Stimulated activated CD4-positive, alpha-beta T cell treated with anti-CD3 and anti-CD28 coated beads, TNF-alpha, amount 100 ng/mL, for 1 hour (primary cell): ENCODE measurements at places on chromosomes 7 and 10.

- DNase-seq, result no peak
Measured at GRCh38 chr10:132938472-132939339, 3.7 kb downstream of the CFAP46 start.

- DNase-seq, result no peak
Measured at GRCh38 chr10:21144047-21144446, 246.9 kb upstream of the NEBL start.

- no peak for DNase-seq
Measured at GRCh38 chr7:128359336-128359735, 2.2 kb downstream of the PRRT4 start.

DNA sequence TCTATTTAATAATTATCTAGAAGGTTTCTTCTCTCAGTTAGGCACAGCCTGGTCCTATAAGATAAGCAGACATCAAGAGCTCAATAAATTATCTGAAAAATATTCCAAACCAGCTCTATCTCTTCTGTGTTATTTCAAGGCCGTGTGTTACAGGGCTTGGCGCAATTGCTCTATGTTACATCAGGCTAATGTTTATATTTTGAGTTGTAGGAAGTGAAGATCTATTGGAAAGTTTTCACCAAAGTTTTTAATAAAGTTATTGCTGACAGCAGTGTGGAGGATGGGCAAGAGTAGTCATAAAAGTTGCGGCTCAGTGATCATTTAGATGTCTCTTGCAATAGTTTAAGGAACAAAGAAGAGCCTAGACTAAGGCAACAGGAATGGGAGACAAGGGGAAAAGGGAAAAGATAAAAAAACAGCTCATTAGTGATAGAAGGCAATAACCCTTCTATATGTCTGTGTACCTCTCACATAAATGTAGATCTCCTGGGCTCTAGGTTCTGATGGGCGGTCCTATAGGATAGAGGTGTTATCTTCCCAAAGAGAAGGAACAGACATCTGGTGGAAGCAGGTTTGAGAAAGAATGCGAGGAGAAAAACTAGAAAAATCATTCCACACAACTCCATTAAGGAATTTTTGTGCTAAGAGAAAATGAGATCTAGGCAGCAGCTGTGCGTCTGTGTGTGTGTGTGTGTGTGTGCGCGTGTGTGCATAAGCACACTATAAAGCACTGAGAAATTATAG is 5.9 kb upstream of the ANKRD7 start:
- no peak for DNase-seq

DNA sequence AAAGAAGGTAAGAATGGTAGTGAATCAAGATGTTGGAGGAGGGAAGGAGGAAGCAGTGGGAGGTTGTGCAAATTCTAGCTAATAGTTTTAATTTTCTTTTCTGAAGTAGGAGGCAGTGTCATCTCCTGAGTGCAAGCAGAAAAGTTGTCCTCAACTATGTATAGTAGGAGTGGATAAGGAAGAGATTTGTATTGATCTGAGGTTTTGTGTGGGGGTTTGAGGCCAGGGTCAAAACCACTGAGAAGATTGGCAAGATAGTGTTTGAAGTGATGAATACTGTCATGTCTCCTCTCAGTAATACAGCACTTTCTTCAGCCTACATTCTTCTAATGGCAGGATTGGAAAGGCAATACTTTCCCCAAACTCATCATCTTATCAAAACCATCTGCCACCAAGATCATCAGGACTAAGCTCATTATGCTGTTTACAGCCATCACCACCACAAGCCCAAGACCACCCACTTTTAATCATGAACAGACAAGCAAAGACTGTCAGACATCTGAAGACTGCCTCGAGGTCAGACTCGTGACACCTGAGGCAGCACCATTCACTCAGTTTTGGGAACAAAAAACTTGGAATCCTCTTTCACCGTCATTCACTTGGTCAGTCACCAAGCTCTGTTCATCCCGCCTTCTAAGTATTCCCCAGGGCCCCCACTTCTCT is 1.5 kb upstream of the MIOS start:
- no peak for DNase-seq

GRCh38 chr10:105149371-105149891 is 508.3 kb downstream of the SORCS3 start:
- no peak for DNase-seq
